ENCODE measurements at places on chromosomes 13 and 19.

DNA sequence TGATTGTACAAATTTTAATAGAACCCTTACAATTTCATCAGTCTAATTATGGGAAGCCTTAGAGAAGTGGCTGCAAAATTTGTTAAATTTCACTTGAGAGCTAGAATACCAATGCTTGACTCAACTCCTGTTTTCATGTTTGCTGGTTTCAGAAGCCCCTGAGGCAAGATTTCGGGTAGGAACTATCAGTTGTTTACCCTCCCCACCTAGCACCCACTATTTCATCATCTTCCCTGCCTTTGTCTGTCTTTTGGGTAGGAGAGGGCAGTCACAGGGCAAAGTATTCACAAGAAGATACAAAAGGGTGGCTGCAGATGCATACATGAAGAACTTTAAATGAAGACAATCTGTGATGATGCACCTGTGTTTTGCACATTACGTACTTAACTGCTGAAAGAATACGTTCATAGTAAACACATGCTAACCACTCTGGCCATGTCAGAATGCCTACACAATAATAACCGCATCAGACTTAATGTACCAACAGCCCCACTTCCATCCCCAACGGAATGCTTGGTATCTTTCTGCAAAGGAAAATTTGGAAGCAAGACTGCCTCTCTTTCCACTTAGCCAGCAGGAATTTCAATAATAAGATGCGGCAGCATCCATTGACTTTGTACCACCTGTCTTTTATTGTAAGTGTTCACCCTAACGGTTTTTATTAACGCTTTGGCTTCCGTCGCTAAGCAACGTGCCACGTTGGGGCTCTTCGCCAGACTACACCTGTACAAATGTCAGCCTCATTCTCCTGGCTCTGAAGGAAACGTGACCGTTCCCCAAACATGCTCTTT, 30.4 kb downstream of the TPT1 start:
- DNase-seq: no peak

- DNase-seq: no peak
These were observed 173.8 kb upstream of the SOX1 start for GRCh38 chr13:111893071-111893606.

- no peak for DNase-seq
These were observed 48.3 kb upstream of the KLF12 start for GRCh38 chr13:74182491-74182890.

DNA sequence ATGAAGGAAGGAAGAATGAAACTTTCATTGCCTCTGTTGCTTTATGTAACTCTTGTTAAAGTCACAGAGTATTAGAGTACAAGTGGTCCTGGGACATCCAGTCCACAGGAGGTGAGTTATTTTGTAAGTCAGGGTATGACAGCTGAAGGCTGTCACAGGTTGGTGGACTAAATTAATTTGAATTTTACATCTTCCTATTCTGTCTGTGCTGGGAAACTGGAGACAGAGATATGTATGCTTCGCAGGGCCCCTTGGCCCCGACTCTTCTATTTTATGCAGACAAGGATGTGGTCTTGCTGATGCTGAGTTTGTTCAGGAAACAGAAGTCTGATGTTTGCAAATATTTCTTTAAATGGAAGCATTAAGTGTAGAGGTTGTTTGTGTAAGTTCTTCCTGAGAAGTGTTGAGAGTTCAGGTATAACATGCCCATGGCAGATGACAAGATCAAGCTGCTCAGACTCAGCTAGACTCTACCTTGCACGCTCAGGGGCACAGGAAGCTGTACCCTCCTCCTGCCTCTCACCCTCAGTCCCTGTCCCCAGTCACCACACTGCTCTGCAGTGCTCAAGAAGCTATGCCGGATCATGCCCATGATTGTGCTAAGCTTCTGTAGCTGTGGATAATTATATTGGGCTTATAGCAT, 23.4 kb downstream of the RASL11A start:
- no peak for DNase-seq

Measured in dorsolateral prefrontal cortex (tissue), 122 donors.